ENCODE measurements at places on chromosomes 4 and X.

DNA sequence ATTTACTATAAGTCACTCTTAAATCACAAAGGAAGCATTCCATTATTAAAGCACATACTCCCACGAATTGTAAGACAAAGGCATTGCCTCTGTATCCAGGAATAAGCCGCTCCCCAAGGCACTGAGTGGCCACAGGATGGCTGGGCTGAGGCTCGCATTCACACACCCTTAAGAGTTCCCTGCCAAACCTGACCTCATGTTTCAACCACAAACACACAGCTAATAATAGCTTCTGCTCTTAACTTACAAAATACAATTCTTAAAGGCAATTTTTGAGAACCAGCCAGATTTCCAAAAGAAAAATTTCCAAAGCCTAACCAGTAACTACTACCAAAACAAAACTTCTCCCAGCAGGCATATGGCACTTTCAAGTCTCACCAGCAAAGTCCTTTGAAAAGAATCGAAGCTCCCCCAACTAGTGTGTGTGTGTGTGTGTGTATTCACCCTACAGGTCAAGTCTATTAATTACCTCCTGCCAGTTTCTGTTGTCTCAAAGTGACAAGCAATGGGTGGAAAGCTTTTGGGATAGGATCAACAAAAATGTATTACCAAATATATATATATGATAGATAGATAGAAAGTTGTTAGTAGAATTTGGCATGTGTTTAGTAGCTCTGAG is 36.0 kb downstream of the ARHGAP6 start:
- no peak for DNase-seq

DNA sequence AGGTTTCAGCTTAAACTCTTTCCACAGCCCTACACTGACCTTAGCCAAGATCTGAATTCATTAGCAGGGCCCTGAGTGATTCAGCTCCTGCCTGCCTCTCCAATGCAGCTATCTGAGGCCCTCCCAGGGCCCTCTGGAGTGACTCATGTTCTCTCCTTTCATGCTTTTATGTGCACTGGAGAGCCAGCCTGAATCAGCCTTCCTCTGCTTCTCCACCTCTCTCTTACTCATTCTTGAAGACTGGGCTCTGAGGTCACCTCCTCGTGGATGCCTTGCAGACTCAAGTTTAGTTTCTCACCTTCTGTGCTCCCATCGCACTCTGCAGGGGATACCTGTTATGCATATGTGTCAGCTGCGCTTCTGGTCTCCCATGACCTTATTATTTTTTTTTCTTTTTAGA is 3.1 kb upstream of the OCIAD2 start:
- DNase-seq: no peak

DNA sequence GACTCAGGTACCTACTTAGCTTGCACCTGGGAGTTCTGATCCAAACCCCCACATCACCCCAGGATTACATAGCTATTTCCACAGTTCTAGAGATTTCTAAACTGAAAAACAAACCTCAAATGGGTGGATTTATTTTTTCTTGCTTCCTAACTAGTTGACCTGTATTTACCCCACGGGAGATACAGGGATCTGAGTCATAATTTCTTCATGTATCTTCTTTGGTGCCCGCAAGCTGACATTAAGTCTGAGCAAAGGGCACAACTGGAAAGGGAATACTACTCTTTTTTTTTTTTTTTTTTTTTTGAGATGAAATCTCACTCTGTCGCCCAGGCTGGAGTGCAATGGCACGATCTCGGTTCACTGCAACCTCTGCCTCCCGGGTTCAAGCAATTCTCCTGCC is 10.0 kb upstream of the ELOVL6 start:
- no peak for DNase-seq

- no peak for DNase-seq
Observed at GRCh38 chr4:122479935-122480416, 23.5 kb upstream of the IL2 start.

DNA sequence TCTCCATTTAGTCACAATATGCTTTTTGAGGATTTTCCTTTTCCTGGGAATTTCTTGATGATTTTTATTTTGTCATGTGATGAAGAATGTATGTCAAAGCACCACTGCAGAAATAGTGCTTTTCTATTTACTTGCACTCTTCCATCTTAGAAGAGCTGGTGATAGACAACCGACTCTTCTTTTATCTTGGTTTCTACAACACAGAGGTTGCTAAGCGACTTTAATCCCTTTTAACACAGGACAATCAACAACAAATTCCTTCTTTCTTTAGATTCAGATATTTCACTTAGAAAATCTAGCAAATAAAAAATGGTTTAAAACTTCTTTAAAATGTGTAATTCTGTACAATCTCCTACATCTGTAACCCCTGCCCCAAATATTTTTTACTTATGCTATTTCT is 34.6 kb downstream of the TET2 start:
- DNase-seq: no peak

- peak; percentile 19 for DNase-seq
Observed at GRCh38 chr4:139416073-139416673, 37.7 kb upstream of the RAB33B start.

DNA sequence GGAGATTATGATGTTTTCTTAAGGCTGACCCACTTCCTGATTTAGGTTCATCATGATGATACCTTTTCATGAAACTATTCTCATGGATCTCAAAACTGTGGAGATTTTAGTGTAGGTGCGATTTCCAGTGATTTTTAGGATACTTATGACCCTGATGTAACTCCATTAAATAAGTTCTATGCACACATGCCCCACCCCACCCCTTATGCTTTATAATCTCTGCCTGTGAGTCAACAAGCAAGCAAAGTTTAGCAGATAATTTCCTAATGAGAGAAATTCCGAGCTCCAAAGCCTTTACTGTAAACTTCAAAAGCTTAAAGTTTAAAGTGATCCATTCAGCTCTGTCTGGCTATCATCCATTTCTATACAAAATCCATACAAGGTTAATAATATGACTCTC is 56.4 kb downstream of the C4orf33 start:
- no peak for DNase-seq

DNA sequence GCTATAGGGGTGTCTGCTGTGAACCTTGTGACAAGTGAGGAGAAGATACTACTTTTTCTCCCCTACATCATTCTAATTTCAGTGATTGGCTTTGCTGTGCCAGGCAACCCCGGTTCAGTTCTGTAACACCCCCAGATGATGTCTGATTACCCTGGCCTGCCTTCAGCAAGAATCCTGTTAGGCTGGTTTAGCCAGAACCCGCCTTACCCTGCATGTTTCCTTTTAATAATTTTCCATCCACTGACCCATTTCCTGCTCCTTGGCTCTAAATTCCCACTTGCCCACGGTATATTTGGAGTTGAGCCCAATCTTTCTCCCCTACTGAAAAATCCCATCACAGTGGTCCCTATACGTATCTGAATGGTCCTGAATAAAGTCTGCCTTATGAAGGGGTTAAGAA is 46.5 kb upstream of the HPSE start:
- no peak for DNase-seq

DNA sequence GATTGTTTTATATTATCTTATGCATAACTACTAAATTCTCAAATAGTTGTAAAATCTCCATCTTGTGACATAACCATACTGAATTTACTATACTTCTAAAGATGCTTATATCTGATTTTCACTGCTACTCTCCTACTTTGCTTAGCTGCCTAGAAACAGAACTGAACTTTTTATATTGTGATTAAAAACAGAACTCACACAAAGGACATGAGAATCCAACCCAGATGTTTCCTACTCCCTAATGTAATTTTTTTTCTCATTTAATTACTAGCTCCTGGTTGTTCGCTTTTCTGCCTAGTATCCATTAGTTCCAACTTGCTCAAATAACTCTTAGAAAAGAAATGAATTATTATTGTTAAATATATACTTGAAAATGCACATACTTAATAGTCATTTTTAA is 283.5 kb upstream of the ACTRT1 start:
- no peak for DNase-seq

- DNase-seq: no peak
Observed at GRCh38 chr4:38696697-38697096, 32.7 kb downstream of the KLF3 start.

DNA sequence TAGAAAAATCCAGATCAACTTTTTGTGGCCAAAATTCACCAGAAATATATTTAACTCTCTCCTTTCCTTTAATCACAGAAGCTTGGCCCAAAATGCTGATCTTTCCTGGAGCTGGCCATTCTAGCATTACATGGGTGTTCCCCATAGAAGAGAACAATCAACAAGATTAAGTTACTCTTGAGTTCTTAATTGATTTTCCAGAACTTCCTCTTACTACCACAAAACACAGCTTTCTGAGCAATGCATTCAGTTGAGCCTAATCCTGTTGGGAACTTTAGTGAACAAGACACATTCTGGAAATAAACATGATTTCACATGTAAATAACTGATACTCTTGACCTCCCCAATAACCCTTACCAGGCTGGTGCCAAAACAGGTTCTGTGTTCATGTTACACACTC is 45.4 kb upstream of the STIM2 start:
- DNase-seq: no peak

GRCh38 chrX:41189156-41189555 is 103.9 kb downstream of the USP9X start:
- no peak for DNase-seq

- no peak for DNase-seq
Observed at GRCh38 chr4:14348506-14348905, 653.8 kb upstream of the CPEB2 start.

DNA sequence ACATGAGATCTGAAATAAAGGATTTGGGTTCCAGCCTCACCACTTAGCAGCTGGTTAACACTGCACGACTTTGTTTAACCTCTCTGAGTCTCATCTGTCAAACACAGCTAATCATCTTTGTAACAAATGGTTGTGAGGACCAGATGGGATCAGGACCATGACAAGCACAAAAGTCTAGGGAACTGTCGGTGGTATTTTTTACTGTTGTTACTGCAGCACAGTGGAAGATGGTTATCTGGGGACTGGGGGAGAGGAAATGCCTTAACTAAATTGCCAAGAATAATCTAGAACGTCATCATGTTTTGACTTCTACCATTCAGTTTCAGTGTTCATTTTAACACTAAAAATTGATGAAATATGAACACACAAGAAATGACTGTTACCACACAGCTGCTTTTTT is 99.5 kb downstream of the ADGRA3 start:
- DNase-seq: no peak

- DNase-seq: no peak
Observed at GRCh38 chr4:113610537-113610936, 151.0 kb downstream of the CAMK2D start.

DNA sequence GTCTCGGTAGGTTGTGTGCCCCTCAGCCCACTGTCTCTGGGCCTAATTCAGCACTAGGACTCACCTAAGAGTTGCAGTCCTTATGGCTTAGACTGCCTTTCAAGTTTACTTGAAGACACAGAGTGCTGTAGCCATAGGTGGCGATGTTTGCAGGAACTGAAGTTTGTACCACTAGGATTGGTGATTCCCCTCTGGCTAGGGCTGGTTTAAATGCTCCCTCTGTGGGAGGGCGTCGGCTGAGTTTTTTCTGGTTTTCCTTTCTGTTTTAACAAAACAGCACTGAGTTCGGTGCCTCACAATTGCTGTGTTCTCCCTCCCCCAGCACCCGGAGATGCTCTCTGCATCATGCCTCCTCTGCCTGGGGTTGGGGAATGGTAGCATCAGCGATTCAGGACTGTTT is 480.9 kb downstream of the PCDH11X start:
- no peak for DNase-seq

DNA sequence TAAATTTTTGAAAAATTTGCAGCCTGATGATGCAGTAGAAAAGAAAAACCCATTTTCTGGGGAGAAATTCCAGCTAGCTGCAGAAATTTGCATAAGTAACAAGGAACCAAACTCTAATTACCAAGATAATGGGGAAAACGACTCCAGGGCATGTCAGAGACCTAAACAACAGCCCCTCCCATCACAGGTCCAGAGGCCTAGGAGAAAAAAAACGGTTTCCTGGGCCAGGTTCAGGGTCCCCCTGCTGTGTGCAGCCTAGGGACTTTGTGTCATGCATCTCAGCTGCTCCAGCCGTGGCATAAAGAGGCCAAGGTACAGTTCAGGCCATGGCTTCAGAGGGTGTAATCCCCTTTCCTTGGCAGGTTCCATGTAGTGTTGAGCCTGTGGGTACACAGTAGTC is 733.7 kb upstream of the CT83 start:
- DNase-seq: no peak

DNA sequence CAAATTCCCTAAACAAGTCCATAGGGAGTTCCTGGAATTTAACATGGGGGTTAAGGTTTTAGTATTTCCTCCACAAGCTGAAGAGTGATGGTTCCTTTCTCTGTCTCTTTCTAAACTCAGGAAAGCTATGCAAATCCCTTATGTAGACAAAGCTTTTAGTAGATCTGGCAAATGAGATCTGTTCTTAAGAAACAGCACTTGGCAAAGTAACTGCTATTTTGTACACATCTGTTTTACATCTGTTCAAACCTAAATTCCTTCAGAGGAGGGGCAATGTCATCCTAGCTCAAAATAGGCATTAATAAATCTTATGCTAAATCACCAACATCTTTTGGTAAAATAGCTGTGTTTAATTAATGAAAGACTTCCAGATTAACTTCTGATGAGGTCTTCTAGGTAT is 137.8 kb upstream of the TBC1D9 start:
- DNase-seq: no peak

DNA sequence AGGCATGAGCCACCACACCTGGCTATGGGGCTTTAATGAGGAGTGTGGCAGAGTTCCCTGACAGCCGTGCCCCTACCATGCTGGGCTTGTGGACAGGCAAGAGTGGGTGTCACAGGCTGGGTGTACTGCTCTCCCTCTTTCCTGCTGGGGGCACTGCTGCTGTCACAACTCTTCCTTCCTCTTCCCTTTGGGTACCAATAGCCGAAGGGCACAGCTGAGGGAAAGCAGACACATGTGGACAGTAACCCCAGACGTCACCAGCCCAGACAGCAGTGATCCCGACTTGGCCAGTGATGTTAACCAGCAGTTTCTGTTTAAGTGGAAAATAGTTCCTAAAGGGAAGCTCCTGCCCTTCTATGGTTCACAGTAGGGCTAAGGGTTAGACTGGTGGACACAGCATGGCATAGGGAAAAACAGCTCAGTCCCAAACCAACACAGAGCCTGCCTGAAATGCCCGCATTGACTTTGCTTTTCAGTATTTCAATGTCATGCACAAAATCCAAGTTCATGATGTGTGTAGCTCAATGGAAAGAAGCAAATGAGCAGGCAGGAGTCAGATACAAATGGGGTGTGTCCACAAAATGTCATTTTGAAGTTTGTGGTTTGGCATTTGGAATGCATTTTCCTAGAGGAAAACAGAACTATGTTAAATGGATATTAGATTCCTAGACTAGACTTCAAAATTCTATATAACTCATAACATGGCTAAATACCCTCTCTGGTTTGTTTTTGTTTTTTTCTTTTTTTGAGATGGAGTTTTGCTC is 24.9 kb upstream of the DDX3X start:
- peak; percentile 20 for DNase-seq

Measured in CD4-positive, alpha-beta T cell treated with Interleukin-1 beta for 1 hour (primary cell).